ENCODE measurements at places on chromosomes 3 and 15.

DNA sequence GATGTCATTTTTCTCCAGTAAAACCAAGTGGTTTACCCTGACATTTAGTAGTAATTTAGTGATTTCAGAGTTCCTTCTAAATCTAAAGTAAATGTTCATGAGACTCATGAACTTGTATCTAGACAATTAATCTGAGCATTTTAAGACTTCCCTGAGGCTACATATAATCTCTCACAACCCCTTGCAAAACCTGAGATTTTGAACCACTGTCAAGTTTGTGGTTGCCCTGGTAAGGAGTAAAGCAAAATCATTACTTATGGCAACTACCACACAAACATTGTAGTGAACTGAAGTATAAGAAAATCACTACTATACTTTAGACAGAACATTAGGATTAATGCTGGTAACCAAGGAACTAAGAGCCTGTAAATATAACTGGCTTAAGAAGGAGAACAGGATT, 370.2 kb downstream of the TIGIT start:
- no peak for DNase-seq

DNA sequence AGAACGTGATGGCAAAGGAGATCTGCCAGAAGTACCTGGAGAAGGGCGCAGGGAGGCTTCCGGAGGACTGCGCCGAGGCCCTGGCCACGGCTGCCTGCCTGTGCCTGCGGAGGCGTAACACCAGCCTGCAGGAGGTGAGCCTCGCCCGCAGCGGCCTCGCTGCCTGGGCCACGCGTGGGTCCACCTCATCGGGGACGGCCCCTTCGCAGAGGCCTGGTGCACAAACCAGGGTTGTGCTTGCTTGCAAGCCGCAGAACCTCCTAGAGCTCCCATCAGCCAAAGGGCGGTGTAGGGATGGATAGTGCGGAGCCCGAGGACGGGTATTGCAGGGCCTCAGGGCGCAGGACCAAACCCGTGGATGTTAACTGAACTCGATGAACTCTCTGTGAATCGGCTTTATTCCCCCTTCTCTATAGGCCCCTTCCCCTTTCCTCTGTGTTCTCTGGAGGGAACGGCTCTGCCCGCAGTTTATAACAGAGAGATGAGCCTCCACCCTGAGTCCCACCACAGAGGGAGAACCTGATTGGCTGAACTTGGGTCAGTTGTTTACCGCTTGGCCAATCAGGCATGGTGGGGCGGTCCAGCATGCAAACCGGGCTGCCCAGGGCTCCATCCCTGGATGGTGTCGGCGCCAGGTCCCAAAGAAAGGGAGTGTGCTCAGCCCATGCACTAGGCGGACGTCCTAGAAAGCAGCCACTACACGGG, 13.6 kb upstream of the TATDN2 start:
- DNase-seq, result no peak

- DNase-seq, result no peak
Measured at GRCh38 chr3:81198756-81199155, 562.7 kb downstream of the GBE1 start.

DNA sequence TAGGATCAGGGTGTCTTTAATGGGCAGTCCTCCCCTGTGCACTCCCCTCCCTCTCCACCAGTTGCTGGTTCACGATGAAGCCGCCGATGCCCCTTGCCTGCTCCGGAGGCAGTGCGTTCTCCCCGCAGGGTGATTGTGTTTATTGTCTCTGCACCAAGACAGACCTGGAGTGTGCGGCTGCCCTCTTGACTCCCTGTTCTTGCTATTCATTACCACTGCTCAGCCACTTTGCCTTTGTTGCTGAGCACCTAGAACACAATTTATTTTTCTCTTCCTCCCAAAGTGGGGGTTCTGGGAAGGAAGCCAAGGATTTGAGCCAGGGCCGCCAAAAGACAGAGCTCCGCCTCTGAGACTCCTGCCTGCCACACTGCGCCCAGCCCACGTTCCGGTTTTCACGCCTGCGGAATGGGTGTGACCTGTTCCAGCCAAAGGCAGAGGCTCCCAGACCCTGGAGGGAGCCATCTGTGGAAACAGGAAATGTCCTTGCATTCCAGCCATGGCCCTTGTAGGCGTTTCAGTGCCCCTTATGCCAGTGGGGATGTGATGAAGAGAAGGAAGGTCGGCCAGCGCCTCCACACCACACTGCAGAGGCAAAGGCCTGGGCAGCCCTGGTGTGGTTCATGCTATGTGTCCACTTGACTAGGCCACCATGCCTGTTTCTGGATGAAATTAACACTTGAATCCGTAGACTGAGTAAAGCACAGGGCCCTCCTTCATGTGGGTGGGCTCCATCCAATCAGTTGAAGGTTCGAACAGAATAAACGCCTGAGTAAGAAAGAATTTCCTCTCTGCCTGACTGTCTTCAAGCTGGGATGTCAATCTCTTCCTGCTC, 85.8 kb downstream of the HMG20A start:
- DNase-seq, result no peak

- no peak for DNase-seq
Measured at GRCh38 chr3:176611703-176612102, 585.6 kb downstream of the TBL1XR1 start.

- no peak for DNase-seq
Measured at GRCh38 chr3:55089211-55089610, 161.4 kb upstream of the LRTM1 start.

- DNase-seq, result no peak
Measured at GRCh38 chr3:10560060-10560861, 54.9 kb upstream of the ATP2B2 start.

- DNase-seq, result no peak
Measured at GRCh38 chr15:67186688-67187087, 67.8 kb downstream of the AAGAB start.

- DNase-seq, result no peak
Measured at GRCh38 chr15:61047783-61048182, 181.3 kb downstream of the RORA start.

DNA sequence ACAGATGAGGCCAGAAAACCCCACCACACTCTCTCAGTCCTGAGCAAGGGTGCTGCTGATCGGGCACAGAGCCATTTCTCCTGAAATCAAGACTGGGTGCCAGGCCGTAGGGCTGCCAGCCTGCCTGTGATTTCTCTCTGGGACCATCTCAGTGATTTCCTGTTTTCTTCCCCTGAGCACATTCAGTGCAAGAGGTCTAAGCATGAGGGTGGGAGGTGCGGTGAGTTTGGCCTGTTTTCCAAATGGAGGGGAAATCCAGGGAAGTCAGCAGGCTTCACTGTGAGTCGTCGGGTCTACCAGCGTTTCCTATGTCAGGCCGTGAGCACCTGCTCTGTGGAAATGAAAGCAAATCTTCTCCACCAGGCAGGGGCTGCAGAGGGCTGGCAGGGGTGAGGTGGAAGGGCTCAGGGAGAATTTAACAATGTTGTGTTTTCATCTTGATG, 82.3 kb downstream of the ST6GAL1 start:
- no peak for DNase-seq

GRCh38 chr3:32243519-32243918, 5.0 kb downstream of the CMTM8 start:
- DNase-seq, result no peak

GRCh38 chr3:150223558-150223957, 184.5 kb upstream of the TSC22D2 start:
- no peak for DNase-seq

DNA sequence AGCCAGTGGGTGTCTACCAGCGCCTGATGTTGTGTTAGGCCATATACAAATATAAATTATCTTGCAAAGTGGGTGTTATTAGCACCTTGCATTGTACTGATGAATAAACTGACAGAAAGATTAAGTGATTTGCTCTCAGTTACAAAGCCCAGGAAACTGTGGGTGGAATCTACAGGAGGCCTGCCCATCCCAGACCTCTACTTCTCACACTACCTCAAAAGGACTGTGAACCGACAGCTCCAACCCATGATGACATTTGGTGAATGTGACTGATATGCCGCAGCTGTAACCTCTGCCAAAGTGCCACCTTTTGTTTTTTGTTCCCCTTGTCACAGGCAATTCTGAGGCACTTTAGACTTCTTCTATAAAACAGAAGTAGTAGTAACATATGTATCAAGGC, 43.7 kb upstream of the KCNMB2 start:
- no peak for DNase-seq

GRCh38 chr3:143209715-143210059, 90.1 kb downstream of the CHST2 start:
- DNase-seq, result no peak

DNA sequence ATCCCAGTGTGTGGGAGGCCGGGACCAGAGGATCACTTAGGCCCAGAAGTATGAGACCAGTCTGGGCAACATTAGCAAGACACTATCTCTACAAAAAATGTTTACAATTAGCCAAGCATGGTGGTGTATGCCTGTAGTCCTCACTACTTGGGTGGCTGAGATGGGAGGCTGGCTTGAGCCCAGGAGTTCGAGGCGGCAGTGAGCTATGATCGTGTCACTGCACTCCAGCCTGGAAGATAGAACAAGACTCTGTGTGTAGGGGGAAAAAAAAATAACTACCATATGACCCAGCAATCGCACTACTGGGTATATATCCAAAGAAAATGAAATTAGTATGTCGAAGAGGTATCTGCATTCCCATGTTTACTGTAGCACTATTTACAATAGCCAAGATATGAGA, 22.6 kb downstream of the RYK start:
- DNase-seq, result no peak

GRCh38 chr15:96130734-96131133, 199.8 kb upstream of the NR2F2 start:
- DNase-seq, result no peak

DNA sequence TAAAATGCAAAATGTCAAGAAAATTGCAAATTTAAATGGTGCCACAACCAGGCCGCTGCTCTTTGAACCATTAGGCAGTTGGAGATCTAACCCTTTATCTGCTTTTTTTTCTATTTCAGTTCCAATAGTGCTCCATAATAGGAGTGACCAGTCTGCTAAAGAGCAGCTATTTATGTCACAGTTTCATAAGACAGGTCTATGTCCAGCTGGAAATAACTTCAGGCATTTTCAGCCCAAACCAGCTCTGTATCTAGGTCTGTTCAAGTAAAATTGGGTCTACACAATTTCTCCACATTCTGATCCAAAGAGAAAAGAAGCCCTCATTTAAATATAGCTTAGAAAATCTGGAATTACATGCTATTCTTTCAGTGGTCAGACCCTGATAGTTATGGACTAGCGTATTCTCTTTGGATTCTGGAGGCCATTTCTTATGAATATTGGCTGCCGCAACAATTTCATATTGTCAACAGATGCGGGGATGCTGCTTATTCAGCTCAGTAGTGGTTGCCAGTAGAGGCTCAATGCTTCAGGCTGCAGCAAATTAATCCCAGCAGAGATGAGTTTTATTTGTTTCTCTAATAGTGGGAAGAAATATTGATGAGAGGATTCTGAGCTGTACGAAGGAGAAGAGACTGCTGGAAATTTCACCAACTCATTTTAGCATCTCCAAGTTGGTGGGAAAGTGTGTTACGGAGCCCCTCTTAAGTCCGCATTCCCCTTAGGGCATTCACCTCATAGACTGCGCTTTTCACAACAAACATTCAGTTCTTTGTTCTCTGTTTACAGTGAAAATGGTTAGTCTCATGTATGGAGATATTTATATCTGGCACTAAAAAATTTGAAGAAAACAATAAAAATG, 887.0 kb downstream of the ROBO1 start:
- no peak for DNase-seq

GRCh38 chr3:7309641-7310102, 448.8 kb downstream of the GRM7 start:
- peak; percentile 39 for DNase-seq

GRCh38 chr3:79085171-79085570, 682.6 kb downstream of the ROBO1 start:
- no peak for DNase-seq

DNA sequence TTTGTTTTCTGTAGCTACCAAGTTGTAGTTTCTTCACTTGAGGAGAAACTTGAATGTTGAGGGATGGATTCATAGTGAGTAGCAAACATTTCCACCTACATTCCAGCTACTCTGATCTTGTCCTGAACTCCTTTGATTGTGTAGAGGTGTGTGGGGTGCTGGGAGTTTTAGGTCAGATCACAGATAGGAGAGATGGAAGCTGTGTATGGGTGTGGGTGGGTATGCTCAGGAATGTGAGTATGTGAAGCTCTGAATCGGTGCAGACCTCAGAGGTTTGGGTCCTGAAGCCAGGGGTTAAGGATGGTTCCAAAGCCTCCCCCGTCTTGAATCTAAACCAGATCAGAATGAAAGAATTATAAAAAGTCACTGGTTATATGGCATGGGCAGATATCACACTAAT, 52.6 kb upstream of the VILL start:
- DNase-seq, result no peak

DNA sequence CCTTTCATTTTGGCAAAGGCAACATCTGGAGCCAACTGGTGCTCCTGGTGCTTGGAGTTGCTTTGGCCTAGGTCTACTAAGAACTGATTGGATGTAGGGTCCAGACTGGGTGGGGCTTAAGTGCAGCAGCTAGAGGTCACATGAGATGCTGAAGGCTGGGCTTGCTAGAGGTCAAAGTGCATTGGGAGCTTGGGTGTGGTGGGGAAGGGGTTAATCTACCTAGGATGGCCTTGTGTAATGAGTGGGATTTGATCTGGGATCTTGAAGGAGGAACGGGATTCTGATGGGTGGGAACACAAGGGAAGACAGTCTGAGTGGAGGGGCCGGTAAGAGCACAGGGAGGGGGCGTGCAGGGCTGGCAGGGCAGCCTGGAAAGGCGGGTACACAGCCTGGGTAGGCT, 125.5 kb downstream of the RAB11A start:
- no peak for DNase-seq

DNA sequence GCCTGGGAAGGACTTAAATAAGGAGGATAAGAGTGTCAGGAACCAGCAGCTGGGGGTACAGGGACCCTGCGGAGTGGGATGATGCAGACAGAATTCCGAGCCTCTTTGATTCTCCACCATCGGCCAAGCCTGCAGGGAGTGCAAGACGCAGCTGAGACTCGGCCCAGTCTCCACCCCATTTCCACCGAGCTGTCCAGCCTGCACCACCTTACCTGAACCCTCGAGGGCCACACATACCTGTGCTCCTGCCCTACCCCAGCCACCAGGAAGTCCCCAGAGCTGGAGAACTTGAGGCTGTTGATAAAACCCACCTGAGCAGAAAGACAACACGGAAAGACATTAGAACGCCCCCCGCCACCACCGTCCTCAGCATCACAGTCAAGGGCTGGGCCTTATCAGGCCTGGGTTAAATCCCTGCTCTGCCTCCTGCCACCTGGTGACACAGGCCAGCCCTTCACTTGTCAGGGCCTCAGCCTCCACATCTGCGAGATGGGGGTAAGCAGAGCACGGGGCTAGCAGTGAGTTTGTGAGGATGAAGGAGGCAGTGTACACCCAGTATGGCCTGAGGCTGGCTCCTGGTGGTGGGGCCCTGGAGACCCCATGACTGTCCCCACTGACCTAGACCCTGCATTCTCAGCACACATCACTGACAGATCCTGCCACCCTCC, 8.1 kb downstream of the RRP9 start:
- DNase-seq, result no peak

- no peak for DNase-seq
Measured at GRCh38 chr3:106573605-106574004, 704.8 kb upstream of the CBLB start.

DNA sequence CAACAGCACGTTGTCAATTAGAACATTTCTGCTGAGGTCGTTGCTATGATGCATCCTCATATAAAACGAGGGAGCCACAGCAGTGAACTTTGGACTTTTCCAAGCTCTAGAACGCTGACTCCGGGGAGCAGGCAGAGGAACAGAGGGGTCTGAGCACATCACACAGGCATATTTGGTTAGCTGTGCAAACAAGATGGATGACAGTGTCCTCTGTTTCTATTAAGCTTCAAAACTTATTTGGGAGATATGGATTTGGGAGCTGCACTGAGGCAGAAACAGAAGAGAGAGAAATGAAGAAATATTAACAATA, 278.0 kb upstream of the TBL1XR1 start:
- no peak for DNase-seq
